CD4-positive, alpha-beta memory T cell (primary cell): ENCODE measurements at places on chromosomes 13 and 19. TPM values are rescaled to one million over a fixed set of nuclear protein-coding genes. Genes with fewer than 3 reads are reported as not detected.

The U2AF2 gene
- 256 TPM for total RNA-seq

The PSG4 gene
- total RNA-seq = not detected

The USF2 gene
- total RNA-seq = 204 TPM

The SIGLEC8 gene
- not detected for total RNA-seq

The SCGB2B2 gene
- total RNA-seq = 0.75 TPM

The C19orf85 gene
- not detected for total RNA-seq

The FCHO1 gene
- 113 TPM for total RNA-seq

The MATK gene
- 7.2 TPM for total RNA-seq

The SLC5A5 gene
- total RNA-seq = 2.6 TPM

DNA sequence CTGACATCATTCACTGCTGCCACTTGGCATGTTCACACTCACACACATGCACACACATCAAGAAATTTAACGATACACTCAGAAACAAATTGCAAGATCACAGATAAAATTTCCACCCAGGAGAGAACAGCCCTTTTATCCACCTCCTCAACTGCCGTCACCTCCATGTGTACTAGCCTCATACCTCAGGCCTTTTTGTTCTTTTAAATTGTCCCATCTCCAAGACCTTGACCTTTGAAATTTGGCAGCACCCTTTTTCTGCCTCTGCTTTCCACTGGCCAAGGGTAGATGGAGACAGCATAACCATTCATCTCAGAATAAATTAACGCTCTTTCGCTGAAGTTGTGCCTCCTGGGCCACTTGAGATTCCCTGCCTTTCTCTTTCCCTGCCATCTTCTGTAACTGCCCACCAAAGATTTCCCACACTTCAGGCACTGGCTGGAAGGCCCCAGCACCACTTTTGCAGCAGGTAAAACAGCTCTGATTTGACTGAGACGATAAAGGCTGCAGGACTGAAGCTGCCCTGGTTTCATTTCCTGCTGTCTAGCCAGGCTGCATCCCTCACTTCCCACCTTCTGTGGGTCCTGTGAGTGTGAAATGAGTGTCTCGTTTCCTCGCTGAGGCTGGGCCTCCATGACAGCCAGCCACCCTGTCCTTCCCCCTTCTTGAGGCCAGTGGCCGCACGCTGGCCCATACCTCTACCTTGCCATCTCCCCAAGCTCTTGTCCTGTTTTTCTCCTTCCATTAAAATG lies 39.3 kb downstream of the MBNL2 start:
- DNase-seq = peak; percentile 15

DNA sequence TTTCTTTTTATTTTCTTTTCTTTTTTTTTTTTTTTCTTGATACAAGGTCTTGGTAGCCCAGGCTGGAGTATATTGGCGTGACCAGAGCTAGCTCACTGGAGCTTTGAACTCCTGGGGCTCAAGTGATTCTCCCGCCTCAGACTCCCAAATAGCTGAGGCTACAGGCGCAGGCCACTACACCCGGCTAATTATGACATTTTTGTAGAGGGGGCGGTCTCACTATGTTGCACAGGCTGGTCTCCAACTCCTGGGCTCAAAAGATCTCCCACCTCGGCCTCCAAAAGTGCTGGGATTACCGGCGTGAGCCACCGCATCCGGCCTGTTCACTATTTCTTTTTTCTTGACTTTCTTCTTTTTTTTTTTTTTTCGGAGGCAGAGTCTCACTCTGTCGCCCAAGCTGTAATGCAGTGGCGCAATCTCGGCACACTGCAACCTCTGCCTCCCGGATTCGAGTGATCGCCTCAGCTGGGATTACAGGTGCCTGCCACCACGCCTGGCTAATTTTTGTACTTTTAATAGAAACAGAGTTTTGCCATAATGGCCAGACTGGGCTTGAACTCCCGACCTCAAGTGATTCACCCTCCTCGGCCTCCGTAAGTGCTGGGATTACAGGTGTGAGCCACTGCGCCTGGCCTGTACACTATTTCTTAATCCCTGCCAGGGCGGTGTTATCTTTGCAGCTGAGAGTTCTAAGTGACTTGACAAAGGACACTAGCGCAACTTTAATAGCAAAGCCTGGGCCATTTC lies 37.1 kb upstream of the LSM14A start:
- DNase-seq = no peak

DNA sequence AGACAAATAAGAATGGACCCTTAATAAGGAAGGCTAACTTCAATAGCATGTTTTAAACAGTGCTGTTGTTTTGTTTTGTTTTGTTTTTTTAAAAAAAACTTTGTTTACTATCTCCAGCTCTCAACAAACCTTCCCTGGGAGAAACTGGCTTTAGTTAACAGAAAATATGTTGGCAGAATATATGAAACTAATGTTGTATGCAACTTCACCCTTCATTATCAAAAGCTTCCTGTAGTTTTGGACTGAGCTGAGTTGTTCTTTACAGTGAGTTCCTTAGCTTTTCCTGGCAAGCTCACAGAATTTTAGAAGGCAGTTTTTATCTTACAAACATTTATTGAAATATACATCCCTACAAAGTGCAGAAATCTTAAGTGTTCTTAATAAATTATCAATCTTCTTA lies 2480.7 kb upstream of the PCDH20 start:
- DNase-seq = no peak

DNA sequence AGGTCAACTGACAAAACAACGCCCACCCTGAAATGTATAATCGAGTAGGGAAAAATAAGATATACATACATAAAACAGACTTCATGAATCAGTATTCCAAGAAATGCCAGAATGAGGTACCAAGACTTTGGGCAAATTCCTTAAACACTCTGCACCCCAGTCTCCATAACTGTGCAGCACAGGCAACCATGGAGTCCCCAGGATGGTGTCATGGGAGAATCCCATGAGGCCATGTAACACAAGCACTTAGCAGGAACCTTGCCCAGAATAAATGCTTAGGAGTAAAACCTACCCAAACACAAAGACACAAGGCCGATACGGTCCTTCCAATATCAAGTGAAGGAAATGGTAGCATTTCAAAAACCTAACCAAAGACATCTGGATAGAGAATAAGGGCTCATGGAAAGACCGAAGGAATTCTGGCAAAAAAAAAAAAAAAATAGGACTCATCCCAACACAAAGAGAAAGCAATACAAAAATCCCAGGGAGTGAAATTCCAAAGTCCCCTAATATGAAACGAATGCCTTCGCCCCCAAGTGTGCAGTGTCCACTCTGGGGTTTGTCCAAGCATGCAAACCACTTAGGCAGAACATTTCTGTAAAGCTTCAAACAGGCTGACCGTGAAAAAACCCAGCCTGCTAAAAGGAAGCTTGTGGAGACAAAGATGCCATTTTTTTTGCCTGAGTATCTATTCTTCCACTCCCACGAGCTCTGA lies 11.1 kb downstream of the ZC3H4 start:
- DNase-seq = no peak

- DNase-seq = no peak
Measured at GRCh38 chr13:67275351-67275960, 45.3 kb upstream of the PCDH9 start.

DNA sequence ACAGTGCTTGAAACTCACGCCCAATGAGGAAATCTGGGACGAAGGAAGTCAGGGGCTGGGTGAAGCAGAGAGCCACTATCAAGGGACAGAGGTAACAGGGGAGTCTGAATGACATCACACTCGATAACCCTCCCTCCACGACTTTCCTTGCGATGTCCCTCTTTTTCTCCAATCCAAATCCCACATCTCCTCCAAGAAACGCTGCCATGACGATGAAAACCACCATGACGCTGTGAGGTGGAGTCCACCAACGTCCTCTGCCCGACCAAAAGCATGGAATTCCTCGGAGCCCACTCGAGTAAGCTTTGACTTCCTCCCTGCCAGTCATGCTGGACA lies 967 bp downstream of the REXO1 start:
- no peak for DNase-seq

DNA sequence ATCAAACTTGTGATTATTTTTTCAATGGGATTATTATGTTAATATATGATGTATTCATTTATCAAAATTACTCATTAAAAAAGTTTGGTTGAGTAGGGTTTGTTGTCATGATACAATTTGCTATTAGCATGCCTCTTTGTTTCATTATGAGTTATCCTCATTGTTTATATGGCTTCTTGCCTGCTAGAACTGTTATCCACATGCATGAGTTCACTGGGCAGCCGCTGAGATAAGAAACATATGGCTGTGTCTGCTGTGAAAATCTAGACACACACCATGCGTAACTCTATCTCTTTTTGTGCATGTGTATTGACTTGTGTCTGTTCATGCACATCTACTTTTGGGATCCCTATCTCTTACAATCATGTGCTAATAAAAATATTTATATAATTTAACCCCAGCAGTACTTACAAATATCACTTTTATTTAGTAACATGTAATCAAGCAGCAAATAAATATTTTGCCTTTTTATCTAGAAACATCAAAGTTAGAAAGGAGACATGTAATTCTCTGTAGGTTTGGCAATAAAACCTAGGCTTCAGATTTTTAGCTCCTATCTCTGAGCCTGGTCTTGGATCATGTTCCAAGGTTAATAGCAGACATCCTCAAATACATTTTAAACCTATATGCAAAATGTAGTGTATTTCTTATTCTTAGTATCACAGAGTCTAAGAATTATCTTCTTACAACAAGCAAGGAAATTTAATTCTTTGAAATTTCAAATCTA lies 11.2 kb upstream of the KLF12 start:
- no peak for DNase-seq

DNA sequence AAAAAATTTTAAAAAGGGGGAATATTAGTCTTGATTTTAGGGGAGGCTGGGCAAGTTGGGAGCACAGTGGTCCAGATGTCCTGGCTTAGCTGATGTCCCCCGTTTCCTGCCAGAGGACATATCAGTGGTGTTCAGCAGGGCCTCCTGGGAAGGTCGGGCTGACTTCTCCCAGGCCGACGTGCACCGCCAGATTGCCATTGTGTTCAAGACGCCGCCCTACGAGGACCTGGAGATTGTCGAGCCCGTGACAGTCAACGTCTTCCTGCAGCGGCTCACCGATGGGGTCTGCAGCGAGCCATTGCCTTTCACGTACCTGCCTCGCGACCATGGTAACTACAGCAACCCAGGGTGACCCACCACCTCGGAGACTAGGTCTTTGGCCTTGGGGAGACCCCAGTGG lies 6.4 kb upstream of the CLASRP start:
- no peak for DNase-seq

DNA sequence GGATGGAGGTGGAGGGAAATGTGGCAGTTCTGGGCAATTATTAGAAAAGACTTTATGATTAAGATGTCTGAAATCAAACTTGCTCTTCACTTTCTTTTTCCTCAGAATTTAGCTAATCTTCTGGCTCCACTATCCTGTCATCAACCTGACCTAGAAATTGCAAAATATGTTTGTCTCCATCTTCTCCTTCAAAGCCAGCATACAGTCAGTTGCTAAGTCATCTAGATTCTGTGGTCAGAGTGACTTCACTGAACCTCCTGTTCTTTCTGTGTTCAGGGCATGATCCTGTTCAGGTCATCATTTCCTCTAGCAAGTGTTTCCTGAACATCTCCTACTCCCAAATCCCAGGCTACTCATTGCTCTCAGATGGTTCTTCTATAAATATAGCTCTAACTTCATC lies 10.8 kb upstream of the CCNA1 start:
- no peak for DNase-seq

DNA sequence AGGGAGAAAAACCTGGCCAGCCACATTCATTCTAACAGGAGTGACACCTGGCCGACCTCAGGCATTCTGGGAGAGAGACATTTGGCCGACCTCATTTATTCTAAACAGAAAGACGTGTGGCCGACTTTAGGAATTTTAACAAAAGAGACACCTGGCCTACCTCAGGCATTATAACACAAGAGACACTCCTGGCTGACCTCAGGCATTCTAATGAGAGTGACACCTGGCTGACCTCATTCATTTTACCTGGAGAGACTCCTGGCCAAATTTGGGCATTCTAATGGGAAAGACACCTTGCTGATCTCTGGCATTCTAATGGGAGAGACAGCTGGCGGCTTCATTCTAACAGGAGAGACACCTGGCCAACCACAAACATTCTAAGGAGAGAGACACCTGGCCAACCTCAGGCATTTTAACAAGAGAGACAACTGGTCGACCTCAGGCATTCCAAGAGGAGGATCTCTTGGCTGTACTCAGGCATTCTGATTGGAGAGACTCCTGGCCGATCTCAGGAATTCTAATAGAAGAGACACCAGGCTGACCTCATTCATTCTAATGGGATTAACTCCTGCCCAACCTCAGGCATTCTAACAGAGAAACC lies 1353.9 kb downstream of the UQCRFS1 start:
- DNase-seq = no peak

- DNase-seq = no peak
Measured at GRCh38 chr19:20154636-20155035, 12.4 kb upstream of the ZNF486 start.

DNA sequence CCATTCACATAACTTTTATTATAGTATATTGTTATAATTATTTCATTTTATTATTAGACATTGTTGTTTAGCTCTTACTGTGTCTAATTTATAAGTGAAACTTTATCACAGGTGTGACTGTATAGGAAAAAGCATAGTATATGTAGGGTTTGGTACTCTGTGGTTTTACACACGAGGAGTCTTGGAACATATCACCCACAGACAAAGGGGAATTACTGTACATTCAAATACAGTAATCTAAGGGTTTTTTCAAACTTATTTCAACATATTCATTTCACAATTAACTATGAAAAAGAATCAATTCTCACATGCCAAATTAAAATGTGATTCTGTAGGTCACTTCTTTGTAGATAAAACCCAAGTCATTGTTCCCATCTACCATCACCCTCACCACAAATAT lies 46.0 kb downstream of the RBM26 start:
- no peak for DNase-seq
